Chondrocyte (in vitro differentiated cells): ENCODE measurements at places on chromosomes 1 and 21.

GRCh38 chr1:215824245-215824644 is 257.1 kb downstream of the KCTD3 start:
- no peak for DNase-seq

DNA sequence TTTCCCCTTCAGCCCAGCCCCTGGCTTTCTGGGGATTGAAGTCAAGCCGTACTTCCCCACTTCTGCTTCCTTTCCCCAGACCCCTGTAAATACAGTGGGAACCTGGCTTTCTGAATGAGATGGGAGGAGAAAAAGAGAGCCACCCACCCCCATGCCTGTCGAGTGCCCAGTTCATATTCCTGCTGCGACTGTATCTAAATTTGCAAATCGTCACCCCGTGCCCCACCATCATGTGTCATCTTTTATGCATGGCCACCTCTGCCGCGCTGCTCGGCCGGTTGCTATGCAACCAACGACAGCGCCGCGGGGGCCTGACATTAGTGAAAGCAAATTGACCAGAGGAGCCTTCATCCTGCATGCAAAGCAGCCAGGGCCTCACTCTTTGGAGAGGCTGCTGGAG is 143.0 kb downstream of the ELAVL4 start:
- DNase-seq: no peak

DNA sequence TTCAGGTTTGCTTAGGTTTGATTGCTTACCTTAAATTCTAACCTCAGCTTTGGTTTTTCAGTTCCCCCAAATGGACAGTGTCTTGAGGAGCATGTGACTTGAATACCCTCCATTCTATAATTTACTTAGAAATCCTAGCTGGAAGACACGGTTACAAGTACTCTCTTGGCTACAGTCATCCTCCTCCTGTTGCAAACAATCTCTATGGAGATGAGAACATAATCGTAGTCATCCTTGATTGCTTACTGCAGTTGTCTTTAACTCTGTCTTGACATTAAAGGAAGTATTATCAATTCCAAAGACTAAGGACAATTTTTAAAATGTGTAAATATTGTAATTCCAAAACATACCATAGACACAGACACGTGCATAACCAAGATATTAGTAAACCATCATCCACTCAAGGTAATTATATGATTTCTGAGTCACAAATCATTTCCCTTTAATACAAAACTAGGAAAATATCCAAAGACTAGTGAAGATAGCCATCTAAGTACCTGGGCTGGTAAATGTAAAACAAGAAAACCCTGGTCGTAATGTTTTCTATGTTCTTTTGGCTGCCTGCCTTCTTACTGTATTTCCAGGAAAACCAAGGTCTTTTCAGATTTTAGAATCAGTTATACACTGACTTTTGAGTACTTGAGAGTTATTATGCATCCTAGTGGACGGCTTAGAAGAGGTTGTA is 149.9 kb downstream of the CHRM3 start:
- DNase-seq: no peak

DNA sequence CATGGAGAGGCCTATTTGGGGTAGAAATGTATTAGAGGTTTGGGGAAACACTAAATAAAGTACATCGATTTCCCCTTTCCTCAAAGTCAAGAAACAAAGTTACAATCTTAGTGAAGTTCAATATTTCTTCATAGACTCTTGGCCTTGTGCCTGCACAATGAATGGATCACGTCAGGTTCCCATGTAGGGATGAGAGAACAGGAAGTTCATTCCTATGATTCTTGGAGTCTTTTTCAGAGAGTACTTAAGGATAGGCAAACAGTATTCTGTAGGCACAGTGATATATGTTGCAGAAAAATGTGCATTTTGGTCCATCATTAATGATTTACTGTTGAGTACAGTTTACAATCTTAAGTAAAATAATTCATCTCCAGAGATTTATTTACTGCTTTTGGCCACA is 275.5 kb downstream of the RGS7 start:
- no peak for DNase-seq

GRCh38 chr1:206788487-206789050 is 16.3 kb upstream of the IL10 start:
- DNase-seq: no peak

GRCh38 chr1:112776688-112777087 is 61.6 kb upstream of the PPM1J start:
- no peak for DNase-seq

GRCh38 chr1:198254521-198254920 is 97.7 kb downstream of the NEK7 start:
- no peak for DNase-seq

DNA sequence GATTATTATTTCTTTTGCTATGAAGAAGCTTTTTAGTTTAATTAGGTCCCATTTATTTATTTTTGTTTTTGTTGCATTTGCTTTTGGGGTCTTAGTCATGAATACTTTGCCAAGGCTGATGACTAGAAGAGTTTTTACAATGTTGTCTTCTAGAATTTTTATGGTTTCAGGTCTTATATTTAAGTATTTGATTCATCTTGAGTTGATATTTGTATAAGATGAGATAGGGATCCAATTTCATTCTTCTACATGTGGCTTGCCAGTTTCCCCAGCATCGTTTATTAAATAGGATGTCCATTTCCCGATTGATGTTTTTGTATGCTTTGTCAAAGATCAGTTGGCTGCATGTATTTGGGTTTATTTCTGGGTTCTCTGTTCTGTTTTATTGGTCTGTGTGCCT is 8.5 kb upstream of the ACBD6 start:
- no peak for DNase-seq

DNA sequence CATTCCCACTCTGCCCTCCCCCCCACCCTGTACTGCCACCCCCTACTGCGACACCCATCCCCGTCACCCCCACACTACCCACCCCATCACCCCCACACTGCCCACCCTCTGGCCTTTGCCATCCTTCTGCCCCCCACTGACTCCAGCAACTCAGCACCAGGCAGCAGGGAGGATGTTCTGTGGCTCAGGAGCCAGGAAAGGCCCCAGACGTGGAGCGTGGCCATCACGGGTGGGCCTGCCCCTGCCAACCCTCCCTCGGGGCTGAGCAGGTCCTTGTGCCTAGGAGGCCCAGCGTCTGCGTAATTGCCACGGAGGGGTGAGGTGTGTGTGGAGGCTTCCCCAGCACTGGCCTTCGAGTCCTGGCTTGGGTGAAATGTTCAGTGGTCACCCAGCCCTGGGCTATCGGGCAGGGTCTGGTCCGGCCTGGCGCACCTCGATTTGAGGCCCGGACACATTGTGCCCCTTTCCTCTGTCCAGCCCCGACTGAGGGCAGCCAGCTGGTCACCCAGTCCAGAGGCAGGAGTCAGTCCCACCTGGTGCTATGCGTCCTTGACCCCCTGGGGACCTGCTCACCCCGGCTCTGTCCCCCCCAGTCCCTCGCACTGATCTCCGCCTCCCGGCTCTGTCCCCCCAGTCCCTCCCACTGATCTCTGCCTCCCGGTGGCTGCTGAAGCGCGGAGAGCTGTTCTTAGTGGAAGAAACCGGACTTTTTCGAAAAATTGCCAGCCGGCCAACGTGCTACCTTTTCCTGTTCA is 23.0 kb downstream of the ARHGEF16 start:
- no peak for DNase-seq

GRCh38 chr21:31708541-31708940 is 23.4 kb downstream of the SCAF4 start:
- DNase-seq: no peak

GRCh38 chr1:180969434-180969833 is 53.2 kb downstream of the STX6 start:
- DNase-seq: no peak

GRCh38 chr21:25970254-25970930 is 200.2 kb downstream of the APP start:
- DNase-seq: no peak

GRCh38 chr1:115771847-115772457 is 3.4 kb upstream of the CASQ2 start:
- DNase-seq: no peak

- DNase-seq: no peak
Observed at GRCh38 chr1:214843281-214843680, 239.3 kb upstream of the KCNK2 start.

- no peak for DNase-seq
Observed at GRCh38 chr1:19220991-19221390, 10.9 kb upstream of the UBR4 start.

DNA sequence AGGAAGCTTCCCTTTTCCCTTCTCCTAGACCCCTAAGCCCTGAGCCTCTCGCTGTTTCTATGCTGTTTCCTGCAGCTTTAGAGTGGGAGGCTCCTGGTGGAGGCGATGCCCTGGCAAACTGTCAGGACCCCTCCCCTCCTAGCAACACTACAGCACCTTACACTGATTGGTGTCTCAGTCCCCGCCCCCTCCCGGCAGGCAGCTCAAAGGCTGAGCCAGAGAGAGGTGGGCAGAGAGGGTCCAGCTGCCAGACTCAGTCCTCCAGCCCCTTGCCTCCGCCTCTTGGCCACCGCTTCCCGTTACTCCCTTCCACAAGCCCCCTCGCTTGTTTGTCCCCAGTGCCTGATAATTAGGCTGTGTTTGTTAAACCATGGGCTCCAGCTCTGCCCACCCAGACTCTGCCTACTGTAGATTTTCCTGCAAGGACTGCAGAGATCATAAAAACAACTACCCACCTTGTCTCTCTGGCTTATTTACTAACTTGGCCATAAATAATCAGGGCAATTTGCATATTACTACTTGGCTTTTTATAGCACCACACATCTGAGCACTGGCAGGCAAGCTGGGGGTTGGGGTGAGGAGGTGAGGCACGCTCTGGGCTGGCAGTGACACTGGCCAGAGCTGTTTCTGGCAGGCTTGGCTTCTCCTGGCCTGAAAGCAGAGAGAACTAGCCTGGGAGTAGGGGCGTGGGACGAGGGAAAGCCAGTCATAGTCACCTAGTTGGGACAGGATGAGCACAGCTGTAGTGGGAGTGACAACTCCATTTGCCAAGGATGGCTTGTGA is 107.5 kb downstream of the CSMD2 start:
- no peak for DNase-seq

DNA sequence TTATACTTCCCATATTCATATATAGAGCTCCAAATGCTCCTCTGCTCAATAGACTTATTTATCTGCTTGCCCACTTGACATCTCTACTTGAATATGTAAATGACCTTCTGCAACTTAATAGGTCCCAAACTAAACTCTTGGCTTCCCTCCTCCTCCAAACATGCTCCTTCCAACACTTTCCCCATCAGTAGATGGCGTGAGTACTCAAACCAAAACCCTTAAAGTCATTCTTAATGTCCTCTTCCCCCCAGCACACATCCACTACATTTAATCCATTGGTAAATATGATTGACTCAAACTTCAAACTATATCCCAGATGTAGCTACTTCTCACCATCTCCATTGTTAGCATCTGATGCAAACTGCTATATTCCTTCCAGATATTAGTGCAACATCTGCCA is 48.5 kb upstream of the PBX1 start:
- DNase-seq: no peak

- DNase-seq: no peak
Observed at GRCh38 chr1:38622197-38622596, 237.4 kb downstream of the RRAGC start.

DNA sequence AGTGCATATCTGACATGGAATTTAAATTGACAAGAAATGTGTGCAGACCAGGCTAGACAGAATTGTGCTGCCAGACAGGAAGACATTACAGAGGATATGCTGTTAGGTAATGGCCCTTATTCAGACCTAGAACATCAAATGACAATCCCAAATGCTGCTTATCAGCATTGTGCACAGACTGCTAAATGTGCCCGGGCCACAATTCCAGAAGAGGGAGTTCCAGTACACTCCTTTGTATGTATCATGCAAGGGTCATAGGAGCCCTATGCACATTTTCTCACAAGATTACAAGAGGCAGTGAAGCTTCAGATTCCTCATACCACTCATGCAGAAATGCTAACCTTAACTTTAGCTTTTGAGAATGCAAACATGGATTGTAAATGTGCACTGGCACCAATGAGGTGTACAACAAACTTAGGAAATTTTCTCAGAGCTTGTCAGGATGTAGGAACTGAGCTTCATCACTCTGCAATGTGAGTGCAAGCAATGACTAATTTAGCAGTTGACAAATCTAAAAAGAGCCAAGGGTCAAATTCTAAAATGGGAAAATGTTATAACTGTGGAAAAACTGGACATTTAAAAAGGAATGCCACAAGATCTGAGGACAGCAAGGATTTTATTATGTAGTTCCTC is 273.5 kb downstream of the COL11A1 start:
- DNase-seq: no peak

DNA sequence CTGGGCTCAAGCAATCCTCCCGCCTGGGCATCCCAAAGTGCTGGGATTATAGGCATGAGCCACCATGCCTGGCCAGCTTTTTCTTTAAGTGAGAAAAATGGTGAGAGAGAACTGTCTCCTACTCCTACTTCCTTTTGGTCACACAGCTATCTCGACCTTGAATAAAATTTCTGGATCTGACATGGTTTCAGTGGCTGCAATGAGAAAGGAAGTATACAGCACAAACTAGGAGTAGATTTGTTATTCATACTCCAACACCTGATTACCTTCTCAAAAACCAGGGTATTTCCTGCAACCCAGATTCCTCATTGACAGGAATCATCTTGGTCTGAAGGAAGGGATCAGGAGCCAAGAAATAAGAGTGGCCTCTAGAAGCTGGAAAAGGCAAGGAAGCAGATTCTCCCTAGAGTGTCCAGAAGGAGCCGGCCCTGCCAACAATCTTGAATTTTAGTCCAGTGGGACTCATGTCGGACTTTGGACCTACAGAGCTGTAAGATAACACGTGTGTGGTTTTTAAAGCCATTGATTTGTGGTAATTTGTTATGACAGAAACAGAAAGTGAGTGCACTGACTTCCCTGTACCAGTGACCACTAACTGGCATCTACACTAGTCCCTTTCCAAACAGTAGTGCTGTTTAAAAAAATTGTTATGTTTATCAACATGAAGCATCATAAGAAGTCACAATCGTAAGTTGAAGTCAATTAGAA is 516.6 kb downstream of the SMYD3 start:
- DNase-seq: no peak

DNA sequence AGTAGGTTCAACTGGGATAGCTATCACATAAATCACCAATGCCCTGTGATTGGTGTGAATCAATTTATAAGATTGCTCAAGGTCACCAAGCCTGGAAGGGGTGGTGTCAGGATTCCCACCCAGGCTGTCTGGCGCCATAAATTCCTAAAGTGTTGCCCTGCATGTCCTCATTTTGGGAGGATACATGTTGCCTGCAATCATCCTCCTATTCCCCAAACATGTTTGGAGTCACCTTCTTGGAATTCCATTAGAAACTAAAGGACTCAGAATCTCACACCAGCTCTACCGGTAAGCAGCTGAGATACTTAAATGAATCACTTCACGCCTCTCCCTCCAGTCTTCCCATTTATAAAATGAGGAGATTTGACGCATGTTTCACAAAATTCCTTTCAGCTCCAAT is 54.1 kb upstream of the SLC45A1 start:
- no peak for DNase-seq

GRCh38 chr1:9996624-9997582 is at the start of gene RBP7:
RBP7 (plus strand) TSS chr1:9997228; CDS start chr1:9997259, 31 bp downstream.
- peak; percentile 86 for DNase-seq
